Memory B cell (primary cell): ENCODE measurements at places on chromosomes 12 and 14.
A peak's percentile ranks its signal among the peaks of the same experiment; 100 is the strongest.

GRCh38 chr14:85221832-85222231 is 308.1 kb upstream of the FLRT2 start:
- DNase-seq, result no peak

DNA sequence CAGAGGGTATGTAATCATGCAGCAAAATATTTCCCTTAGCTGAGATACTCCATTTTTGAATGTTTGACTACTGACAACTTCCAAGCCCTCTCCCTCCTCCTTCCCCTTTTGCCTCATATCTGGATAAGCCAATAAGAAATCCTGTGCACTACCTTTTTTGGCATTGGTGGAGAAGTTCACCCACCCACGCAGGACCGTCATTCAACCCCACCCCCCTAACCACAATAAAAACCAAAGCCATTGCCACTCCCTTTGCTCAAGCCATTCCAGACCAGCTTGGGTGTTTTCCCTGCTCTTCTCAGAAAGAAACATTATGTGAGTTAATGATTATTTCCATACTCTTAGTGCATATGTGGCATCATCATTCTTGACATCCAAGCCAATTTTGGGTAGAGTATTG is 176.7 kb downstream of the PTPN11 start:
- no peak for DNase-seq

- DNase-seq, result no peak
Measured at GRCh38 chr14:50931559-50931958, 12.7 kb downstream of the PYGL start.

- DNase-seq, result no peak
Measured at GRCh38 chr12:118302053-118302452, 70.7 kb downstream of the TAOK3 start.

GRCh38 chr12:93634416-93634815 is 42.8 kb upstream of the CRADD start:
- no peak for DNase-seq

- DNase-seq, result no peak
Measured at GRCh38 chr12:103093499-103094106, 136.1 kb downstream of the ASCL1 start.

GRCh38 chr14:93007225-93007997 is 84.5 kb downstream of the CHGA start:
- DNase-seq, result peak; percentile 28

GRCh38 chr14:35632676-35633075 is 98.7 kb downstream of the INSM2 start:
- DNase-seq, result no peak

GRCh38 chr14:102693006-102693755 is 84.1 kb upstream of the TRAF3 start:
- DNase-seq, result no peak

GRCh38 chr12:82357845-82358199 is 365 bp downstream of the CCDC59 start:
- no peak for DNase-seq

DNA sequence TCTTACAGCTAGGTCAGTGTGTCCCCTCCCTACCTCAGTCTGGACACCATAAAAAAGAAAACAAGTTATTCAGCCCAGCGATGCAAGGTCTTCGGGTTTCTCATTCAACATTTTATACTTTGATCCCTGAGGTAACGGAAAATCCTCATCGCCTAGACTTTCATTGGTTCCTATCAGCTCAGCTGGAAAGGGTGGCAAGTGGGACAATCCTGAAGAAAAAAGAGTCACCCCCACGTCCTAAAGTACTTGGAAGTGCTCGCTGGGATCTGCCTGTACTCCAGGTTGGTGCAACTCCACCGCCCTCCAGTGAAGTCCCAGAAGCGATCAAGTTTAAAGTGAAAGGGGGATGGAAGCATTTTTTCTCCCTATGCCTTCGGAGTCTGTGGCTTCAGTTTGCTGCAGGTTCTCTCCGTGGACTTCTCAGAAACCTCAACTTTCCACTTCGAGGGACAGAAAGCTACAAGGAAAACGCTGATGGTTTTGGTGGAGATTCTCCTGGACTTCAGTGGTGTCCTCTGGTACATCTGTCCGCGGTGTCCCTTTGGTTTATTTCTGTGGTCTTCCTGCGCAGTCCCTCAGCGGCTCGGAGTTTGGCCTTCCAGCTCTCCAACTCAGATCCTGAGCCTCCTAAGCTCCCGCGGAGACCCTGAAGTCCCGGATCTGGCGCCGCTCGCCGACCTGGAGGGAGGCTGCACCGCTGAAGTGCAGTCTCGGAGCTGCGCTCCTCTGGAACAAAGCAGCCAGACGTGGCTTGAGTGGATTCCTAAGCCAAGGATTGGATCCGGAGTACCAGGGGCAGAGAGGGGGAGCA is 1.8 kb upstream of the LRFN5 start:
- no peak for DNase-seq

GRCh38 chr12:51923506-51924365 is 16.4 kb downstream of the ACVRL1 start:
- DNase-seq, result peak; percentile 38

DNA sequence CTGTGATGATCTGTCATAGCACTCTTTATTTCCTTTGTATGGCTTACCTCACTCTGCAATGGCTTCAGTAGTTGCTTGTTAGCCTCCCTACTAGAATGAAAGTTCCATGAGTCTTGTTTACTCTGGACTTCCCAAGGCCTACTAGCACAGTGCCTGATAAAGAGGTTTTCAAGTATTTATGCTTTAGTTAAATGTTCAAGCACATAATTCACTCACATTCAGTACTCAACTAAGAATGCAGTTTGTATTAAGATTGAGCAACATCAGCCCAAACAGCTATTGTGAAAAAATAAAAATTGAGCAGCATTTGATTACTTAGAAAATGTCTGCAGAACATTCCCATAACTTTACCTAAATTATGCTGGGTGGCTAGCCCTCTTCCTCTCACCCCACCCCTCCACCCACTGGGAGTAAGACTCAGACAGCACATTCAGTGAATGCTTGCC is 158.9 kb upstream of the AMIGO2 start:
- DNase-seq, result no peak

- no peak for DNase-seq
Measured at GRCh38 chr14:44361083-44361482, 146.0 kb downstream of the FSCB start.

DNA sequence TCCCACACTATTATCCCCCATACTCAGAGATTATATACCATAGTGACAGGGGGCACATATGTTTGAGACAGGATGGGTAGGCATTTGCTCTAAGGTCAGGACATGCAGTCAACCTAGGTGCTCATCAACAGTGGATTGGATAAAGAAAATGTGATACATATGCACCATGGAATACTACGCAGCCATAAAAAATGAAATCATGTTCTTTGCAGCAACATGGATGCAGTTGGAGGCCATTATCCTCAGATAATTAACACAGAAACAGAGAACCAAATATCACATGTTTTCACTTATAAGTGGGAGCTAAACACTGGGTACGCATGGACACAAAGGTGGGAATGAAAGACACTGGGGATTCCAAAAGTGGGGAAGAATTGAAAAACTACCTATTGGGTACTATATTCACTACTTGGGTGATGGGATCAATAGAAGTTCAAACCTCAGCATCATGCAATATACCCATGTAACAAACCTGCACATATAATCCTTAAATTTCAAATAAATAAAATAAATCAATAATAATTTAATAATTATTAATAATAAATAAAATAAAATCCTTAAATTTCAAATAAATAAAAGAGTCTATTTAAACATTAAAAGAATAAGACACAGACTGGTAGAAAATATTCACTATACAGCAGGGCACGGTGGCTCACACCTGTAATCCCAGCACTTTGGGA is 160.1 kb upstream of the CNOT2 start:
- no peak for DNase-seq

DNA sequence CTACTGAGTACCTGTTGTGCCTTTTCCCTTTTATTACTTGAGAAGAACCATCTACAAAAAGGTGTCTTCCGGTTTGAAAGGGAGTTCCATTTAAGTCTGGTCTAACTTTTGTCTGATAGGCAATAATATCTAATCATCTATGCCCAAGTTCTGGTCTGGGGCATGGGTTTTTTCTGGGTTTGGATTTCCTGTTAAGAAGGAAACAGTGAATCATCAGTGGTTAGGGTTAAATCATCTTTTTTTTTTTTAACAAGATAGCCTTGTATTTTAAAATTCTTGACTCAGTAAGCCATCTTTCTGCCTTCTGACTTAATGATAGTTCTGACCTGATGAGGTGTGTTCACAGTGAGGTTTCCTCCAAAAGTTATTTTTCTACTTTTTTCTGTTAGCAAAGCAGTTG is 29.3 kb upstream of the CPNE8 start:
- DNase-seq, result no peak

- no peak for DNase-seq
Measured at GRCh38 chr12:115109863-115110262, 425.9 kb upstream of the TBX3 start.

GRCh38 chr12:812950-813349 is 60.6 kb downstream of the WNK1 start:
- no peak for DNase-seq

GRCh38 chr14:104183796-104184195 is 45.4 kb downstream of the KIF26A start:
- DNase-seq, result no peak

DNA sequence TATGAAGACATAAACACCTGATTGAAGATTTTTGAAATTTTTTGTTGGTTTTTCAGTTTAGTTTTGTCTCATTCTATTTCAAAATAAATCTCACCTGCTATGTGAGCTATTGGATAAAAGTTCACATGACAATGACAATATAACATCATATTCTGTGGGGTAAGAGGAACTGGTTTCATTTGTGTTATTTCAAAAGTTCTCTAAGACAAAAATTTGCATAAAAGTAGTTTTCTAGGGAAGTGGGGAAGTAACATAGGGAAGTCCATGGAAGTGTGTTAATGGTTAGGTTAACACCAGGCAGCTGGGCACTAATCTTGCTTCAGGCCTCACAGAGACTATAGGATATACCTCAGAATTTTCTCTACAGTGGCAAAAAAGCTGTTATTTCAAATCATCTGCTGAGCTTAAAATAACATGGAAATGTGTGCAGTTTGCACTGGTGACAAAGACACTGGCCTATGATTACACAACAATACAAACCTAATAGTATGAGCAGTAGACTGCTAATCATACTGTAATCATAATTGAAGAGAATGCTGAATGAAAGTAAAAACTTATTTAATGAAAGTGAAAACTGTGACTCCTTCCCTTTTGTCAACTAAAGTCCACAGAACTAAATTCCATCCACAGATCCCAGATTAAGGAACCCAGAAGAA is 710.6 kb upstream of the TMEM132C start:
- DNase-seq, result no peak

DNA sequence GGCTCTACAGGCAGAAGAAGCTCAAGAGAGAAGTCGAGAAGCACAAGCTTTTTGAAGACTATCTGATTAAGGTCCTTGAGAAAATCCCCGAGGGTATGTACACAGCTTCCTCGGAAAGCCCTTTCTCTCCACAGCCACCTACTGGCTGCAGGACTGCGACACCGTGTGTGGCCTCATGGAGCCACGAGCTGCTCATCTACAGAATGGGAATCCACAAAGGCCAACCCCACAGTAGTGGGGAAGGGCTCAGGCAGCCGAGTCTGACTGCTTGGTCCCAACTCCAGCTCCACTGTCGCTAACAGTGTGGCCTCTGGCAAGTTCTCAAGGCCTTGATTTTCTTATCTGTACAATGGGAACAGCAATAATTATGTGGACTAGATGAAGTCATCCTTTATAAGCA is 2.5 kb downstream of the CCDC197 start:
- no peak for DNase-seq

- DNase-seq, result no peak
Measured at GRCh38 chr12:53123578-53124351, 20.5 kb downstream of the SOAT2 start.

DNA sequence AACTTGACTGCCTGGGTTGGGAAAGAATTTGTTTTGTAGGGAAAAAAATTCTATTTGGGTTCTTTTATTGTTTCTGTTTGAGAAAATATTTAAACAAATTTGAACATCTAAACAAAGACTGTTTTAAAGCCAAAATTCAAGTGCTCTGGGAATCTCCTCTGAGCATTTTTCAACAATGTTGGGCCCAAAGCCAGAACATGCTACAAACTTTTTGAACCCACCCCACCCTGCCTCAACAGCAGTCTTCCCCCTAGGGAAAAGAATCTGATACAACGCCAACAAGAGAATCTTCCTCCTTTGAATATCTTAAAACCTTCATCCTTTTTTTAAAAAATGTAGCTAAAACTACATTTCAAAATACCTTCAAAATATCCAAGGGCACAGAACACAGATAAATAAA is 20.4 kb upstream of the NID2 start:
- no peak for DNase-seq

DNA sequence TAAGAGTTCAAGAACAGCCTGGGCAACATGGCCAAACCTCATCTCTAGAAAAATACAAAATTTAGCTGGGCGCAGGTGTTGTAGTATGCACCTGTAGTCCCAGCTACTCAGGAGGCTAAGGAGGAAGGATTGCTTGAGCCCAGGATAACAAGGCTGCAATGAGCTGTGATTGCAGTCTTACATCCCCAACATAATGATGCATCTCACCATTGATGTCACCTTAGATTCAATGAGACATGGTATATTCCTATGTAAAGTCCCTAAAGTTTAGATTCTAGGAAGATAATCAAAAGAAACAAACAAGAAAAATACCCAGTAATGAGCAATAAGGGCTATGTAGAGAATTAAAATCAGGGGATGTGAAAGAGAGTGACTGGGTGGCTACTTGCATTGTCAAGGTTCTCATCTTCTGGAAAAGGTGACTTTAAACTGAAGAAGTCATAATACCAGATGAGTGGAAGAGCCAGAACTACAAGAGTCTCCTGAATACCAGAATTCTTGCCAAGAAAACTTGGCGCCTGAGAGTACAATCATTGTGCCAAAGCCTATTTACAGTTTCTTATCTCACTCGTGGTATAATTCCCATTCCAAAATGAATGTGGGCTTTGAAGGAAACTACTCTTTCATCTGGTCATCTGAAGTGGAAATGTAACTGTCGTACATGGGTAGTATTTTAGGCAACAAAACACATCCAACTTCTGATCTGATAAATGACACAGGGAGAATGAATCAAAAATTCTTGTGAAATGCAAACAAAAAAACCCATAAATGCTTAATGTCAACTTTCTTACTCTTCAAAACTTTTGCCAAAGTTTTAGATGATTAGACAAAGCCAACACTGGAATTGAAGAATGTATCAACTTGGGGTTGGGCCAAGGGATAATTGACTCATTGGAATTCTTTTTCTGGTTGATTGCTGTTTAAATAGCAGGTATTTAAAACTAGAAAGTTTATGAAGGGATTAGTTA is 81.1 kb upstream of the ST8SIA1 start:
- no peak for DNase-seq

GRCh38 chr12:112716099-112717093 is 75.2 kb upstream of the RPH3A start:
- DNase-seq, result no peak
